Esophagus muscularis mucosa (tissue), 4 donors: ENCODE measurements at places on chromosomes 2 and 18.

DNA sequence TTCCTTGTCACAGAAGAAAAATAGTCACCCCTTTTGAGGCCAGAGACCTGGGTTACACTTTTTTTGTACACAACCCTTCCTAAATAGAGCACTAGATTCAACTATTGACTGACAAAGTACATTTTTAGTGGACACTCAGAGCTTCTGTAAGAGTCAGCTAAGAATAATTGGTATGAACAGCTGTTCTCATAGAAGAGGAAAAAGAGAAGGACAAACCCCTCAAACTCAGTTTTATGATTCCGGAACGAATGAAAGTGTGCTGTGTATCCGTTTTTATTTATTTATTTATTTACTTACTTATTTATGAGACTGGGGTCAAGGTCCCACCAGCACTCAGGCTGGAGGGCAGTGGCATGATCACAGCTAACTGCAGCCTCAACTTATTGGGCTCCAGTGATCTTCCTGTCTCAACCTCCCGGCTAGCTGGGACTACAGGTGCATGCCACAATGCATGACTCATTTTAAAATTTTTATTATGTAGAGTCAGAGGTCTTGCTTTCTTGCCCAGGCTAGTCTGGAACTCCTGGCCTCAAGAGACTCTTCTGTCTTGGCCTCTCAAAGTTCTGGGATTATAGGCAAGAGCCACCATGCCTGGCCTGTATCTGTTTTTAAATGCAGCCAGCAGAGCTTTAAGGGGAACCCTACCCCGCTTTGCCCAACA lies 36.0 kb upstream of the FZD5 start:
- no peak for DNase-seq

GRCh38 chr2:98806236-98806697 lies 75.3 kb upstream of the MGAT4A start:
- DNase-seq = peak; percentile 91

DNA sequence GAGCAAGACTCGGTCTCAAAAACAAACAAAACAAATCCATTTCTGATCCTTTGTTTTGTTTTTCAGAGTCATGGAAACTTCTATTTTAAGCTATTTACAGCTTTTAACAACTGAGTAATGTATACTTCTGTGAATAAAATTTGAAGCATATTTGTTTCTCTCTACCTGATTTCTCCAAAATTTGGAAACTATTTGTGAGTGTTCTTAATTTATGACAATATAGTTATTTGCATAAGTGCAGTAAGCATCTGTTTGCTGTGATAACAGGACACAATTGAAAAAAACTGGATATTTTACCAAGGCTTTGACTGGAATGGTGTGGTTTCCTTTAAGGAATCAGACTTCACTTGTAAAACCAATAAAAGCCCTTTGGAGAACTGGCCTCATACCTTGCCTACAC lies 53.3 kb upstream of the GULP1 start:
- DNase-seq = no peak

DNA sequence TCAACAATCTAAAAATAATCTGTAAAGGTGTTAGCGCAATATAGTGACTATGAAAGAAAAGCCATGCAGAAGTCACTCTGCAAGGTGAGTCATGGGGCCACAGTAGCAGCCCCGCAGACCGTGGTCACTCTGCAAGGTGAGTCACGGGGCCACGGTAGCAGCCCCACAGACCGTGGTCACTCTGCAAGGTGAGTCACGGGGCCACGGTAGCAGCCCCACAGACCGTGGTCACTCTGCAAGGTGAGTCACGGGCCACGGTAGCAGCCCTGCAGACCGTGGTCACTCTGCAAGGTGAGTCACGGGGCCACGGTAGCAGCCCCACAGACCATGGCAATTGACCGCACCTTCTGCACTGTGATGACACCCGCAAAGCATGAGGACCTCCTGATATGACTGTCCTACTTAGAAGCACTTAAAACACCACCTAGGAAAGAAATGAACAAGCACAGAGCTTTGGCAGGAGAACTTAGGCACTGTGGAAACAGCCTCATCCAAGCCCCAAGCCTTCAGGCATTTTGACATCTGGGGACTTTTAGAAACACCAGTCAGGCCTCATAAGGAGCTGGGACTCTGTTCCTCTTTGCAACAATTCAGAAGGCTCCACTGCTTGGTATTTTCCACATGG lies 70.1 kb downstream of the LDLRAD4 start:
- no peak for DNase-seq

DNA sequence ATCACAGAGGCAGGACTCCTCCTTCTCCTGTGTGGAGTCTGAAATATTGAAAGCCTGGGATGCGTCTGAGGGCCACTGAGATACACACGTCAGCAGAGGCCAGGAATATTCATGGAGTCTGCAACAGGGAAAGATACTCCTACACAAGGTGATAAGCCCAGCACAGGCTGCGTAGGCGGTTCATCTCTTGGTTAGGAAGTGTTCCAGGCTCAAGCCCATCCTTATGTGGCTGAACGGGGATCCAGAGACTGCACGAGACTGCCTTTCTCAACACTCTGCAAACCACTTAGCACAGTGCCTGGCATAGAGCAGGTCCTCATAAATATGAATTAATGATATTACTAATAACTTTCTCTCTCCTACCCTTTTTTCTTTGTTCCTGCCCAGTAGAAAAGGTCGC lies 29.2 kb upstream of the AGPS start:
- no peak for DNase-seq

- DNase-seq = peak; percentile 83
These were observed 26.8 kb upstream of the E2F6 start for GRCh38 chr2:11492720-11493119.

DNA sequence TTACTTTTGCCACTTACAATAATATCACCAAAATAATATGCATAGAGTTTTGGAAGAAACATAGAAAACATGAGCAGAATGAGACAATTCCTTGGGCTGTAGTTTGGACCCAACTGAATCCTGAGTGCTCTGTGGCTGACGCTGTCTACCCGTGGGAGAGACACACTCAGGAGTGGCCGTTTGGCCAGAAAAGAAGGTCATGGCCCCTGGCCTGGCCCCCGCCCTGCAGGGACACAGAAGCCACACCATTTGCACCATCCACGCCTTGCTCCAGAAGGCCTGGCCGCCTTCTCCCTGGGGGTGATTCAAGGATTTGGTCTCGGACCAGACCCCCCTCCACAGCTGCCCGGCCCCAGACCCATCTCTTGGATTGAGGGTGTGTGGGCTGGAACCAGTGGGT lies 6.4 kb upstream of the D2HGDH start:
- no peak for DNase-seq

DNA sequence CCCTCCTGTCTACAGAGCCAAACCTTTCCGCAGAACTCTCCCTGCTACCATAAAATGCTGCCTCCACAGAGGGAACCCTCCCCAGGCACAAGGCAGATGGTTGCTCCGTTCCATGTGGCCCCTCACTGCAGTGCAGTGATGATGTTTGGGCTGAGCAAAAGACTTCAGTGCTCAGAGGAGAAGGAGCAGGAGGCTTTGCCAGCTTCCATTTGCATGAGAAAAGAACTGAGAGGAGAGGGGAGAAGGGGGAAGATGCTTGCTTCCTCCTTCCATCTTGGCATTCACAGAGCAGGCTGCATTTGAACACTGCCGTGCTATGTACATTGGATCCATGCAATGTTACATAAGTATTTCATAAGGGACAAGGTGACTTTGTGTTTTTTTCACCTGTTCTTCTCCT lies 46.6 kb upstream of the TMEM200C start:
- peak; percentile 79 for DNase-seq

GRCh38 chr2:62264186-62264585 lies 68.3 kb downstream of the B3GNT2 start:
- no peak for DNase-seq

- DNase-seq = no peak
These were observed 38.3 kb downstream of the DSEL start for GRCh38 chr18:67478249-67478648.

DNA sequence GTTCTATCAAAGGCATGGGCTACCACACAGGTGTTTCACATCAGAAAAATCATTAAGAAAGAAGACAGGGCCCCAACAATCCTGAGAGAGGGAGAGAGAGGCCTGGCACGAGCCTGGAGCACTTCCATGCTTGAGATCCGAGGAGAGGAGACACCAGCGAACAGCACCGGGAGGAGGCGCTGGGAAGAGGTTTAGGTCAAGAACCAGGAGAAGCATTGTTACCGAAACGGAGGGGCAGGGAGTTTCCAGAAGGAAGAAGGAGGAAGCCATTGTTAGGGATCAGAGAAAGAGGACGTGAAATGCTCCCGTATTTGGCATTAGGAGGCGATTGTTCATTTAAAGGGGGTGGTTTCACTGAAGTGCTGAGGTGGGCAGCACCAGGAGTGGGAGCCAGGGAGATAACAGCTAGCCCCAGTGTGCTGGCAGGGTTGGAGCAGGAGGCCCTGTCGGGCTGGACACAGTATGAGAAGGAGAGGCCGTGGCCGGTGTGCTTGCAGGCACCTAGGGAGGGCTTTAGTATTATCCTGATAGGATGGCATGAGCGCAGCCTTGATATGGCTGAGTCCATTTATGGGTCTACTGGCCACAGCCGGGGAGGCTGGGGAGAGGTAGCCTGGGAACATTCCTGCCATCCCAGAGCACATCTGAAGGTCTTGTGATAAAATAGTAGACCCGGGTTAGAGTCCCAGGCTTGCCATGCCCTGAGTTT lies 244.9 kb downstream of the KLHL29 start:
- no peak for DNase-seq

DNA sequence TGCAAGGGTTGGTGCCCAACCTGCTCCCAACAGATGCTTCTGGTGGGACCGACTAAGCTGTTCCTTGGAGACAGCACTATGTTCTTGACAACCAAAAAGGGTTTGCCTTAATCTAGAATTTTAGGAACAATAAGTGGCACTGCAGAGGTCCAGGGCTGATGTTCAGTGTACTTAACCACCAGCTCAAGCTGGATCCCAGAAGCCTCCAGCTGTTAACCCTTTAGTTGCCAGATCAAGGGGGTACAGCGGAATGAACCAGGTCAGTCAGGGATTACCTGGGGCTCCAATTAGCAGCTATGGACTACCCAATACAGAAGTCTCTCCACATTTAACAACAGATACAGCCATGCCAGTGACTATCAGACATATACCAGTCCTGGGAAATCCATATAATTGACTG lies 3.5 kb downstream of the GPR75 start:
- no peak for DNase-seq

DNA sequence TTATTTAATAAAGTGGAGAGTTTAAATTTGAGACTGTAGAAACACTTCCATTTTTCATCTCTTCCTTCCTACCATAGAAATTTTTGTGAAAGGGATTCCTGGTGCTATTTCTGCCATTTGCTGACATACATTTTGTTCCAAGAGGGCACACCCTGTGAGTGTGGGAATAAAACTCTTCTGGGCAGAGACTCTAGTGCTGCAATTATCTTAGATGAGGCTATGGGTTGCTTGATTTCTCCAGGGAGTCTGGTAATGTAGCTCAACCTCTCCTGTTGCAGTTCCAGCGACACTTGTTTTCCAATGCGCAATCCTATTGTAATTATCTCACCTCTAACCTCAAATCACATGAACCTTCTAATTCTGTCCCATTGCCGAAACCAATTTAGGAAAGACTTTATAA lies 60.1 kb upstream of the ZSWIM2 start:
- DNase-seq = no peak

DNA sequence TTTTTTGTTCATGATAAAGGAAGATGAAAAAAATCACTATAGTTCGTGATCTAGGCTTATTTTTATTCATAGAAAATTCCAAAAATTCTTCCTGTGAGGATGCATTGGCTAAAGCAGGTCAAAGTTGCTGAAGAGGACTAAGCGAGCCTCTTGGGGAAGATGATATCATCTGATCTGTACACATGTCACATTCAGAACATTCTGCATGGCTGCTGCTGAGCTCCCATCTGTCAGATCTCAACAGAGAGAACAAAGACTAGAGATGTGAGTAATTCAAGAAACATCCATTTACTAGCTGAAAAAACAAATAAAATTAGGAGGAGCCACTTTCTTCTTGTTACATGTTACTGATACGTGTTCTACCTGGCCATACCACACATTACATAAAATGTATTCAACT lies 518.6 kb upstream of the FSIP2 start:
- DNase-seq = no peak

GRCh38 chr2:222423632-222424275 lies 589 bp upstream of the SGPP2 start:
- peak; percentile 80 for DNase-seq

GRCh38 chr2:189866296-189866695 lies 82.0 kb downstream of the PMS1 start:
- no peak for DNase-seq

- DNase-seq = no peak
These were observed 578.7 kb upstream of the NETO1 start for GRCh38 chr18:73446502-73446901.
